ENCODE measurements at places on chromosomes 7 and 10. TPM values are rescaled to one million over a fixed set of nuclear protein-coding genes. Genes with fewer than 3 reads are reported as not detected.

ATG9B gene
- 7.5 TPM for total RNA-seq

GRCh38 chr7:53539558-53539957 is 504.1 kb downstream of the POM121L12 start:
- H3K27ac ChIP-seq: no peak overlapping the region
- H3K27me3 ChIP-seq: no peaks in the 10 kb centered on the region
- no peaks in the 10 kb centered on the region for H3K4me1 ChIP-seq
- H3K36me3 ChIP-seq: no peaks in the 10 kb centered on the region
- H3K4me3 ChIP-seq: no peak overlapping the region
- DNase-seq: no peak

DNA sequence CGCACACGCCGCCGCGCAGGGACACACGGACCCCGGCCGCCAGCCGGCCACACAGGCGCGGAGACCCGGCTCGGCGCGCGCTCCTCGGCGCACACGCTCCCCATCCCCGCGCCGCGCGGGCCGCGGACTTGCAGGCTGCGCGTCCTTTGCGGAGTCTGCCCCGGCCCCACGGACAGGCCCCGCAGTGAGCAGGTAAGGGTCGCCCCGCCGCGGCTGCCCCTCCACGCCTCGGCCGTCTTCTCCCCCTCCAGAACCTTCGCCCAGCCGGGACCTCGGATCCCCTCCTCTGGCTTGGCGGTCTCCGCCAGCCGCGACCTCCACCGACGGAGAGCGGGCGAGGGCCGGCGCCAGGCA is 356 bp downstream of the ADCYAP1R1 start:
- no peaks in the 10 kb centered on the region for H3K36me3 ChIP-seq
- H3K4me3 ChIP-seq: no peak overlapping the region
- H3K4me1 ChIP-seq: no peaks in the 10 kb centered on the region
- no peak for DNase-seq
- H3K27ac ChIP-seq: no peak overlapping the region
- peaks cover 36% of the 10 kb centered on the region for H3K27me3 ChIP-seq

GRCh38 chr10:130491011-130491692 is 355.0 kb downstream of the GLRX3 start:
- H3K4me1 ChIP-seq: no peaks in the 10 kb centered on the region
- no peak overlapping the region for H3K27ac ChIP-seq
- no peak for DNase-seq
- no peak overlapping the region for H3K4me3 ChIP-seq
- no peaks in the 10 kb centered on the region for H3K36me3 ChIP-seq

SPAM1 gene
- not detected for total RNA-seq

DNA sequence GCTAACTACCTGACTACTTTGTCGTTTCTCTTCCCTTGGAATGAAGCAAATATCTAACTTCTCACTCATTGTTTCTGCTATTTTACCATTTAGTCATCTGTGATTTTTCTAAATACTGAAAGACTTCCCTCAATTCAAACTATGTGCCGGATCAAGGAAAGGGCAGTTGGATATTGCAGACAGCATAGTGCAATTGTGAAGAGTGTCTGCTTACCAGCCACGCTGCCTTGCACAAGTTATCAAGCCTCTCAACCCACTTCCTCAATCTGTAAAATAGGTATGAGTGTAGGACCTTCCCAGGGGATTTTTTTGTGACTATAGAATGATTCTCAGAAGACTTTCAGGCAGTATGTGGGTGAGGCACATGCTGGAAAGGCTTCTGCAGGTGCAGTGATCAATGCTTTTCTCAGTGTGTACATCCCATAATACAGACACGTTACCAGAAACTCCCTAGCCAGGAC is 54.3 kb downstream of the EGFR start:
- peaks cover 15% of the 10 kb centered on the region for H3K4me1 ChIP-seq
- no peak overlapping the region for H3K27ac ChIP-seq
- peaks cover 16% of the 10 kb centered on the region for H3K27me3 ChIP-seq
- no peaks in the 10 kb centered on the region for H3K36me3 ChIP-seq
- H3K4me3 ChIP-seq: no peak overlapping the region

DNA sequence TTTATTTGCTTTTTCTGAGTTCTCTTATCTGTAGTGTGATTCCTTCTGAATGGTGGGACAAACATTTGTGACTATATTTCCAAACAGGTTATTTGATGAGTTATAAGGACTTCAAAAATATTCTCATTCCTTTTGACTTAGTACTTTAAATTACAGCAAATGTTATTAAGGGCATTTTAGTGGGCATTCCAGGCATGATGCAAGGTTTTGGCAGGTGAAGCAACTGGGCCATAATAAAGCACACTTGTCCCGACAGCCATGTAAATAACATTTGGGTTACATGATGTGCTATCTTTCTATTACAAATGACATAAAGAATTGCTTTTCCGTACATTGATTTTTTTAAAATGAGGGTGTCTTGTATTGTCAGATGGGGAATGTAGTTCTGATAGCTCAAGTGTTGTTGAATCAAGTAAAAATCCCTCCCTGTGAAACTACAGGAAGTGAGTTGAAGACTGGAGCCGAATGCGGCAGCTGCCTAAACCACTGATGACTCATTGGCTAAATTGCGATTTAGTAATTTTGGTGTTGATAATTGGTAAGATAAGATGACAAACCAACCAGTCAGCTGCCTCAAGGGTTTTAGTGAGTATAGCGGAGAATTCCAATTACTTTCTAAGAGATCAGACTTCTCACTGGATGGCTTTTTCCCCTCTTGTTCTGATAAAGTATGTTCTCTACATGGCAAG is 231.3 kb upstream of the NPY start:
- H3K4me3 ChIP-seq: no peak overlapping the region
- H3K4me1 ChIP-seq: no peaks in the 10 kb centered on the region
- H3K36me3 ChIP-seq: no peaks in the 10 kb centered on the region
- DNase-seq: no peak
- H3K27me3 ChIP-seq: peaks cover 26% of the 10 kb centered on the region

- no peak overlapping the region for H3K4me3 ChIP-seq
- no peaks in the 10 kb centered on the region for H3K4me1 ChIP-seq
- DNase-seq: no peak
- no peak overlapping the region for H3K27ac ChIP-seq
Measured at GRCh38 chr7:15424468-15424867, 137.3 kb downstream of the AGMO start.

DNA sequence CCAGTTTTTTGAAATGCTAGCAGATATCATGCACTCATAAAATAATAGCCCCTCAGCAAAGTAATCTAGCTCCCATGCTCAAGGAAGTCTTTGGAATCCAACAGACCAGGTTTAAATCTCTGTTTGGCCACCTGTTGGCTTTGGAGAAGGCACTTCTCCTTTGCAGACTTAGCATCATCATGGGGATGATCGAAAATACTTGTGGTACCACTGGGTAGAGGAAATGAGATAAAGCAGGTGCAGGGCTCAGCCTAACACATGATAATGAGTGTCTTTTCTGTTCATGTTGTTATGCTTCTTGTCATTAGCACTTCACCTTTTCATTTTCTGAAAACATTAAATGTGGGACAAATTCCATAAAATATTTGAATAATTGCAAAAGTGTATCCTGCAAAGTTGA is 67.4 kb downstream of the LRRC18 start:
- H3K27ac ChIP-seq: no peak overlapping the region
- H3K4me1 ChIP-seq: no peaks in the 10 kb centered on the region
- H3K4me3 ChIP-seq: no peak overlapping the region
- H3K36me3 ChIP-seq: no peaks in the 10 kb centered on the region

DNA sequence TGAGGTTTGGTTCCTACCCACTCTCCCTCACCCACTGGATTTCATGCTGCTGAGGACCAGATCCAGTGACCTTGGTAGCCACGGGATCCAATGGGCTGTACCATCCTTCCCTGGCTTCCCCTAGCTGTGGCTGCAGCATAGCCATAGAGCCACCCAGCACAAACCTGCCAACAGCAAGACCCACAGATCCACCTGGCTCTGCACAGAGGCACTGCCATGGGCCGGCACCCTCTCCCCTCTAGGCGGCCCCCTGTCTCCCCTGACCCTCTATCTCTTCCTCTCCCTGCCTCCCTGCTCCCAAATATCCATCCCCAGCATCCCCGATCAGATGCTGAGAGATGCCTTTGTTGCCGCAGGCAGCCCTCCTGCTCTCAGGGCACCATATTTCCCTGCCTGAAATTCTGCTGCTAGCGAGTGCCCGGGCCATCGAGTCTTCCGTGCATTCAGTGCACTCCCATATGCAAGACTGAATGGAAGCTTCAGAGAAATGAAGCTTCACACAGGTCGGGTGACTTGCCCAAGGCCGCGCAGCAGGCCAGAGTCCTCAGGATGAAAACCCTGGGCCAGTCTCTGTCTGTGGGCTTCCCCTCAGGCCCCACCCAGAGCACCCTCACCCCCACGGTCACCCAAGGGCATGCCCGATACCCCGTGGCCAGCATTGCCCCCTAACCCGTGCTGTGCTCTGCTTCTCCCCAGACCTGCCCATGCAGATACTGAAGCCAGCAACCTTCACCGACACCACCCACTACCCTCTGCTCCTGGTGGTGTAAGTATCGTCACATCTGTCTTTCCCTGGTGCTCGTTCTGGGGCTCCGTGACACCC is 130.8 kb downstream of the PAXIP1 start:
- H3K4me3 ChIP-seq: no peak overlapping the region
- H3K4me1 ChIP-seq: no peaks in the 10 kb centered on the region
- H3K27ac ChIP-seq: no peak overlapping the region
- no peak for DNase-seq
- no peaks in the 10 kb centered on the region for H3K36me3 ChIP-seq

DNA sequence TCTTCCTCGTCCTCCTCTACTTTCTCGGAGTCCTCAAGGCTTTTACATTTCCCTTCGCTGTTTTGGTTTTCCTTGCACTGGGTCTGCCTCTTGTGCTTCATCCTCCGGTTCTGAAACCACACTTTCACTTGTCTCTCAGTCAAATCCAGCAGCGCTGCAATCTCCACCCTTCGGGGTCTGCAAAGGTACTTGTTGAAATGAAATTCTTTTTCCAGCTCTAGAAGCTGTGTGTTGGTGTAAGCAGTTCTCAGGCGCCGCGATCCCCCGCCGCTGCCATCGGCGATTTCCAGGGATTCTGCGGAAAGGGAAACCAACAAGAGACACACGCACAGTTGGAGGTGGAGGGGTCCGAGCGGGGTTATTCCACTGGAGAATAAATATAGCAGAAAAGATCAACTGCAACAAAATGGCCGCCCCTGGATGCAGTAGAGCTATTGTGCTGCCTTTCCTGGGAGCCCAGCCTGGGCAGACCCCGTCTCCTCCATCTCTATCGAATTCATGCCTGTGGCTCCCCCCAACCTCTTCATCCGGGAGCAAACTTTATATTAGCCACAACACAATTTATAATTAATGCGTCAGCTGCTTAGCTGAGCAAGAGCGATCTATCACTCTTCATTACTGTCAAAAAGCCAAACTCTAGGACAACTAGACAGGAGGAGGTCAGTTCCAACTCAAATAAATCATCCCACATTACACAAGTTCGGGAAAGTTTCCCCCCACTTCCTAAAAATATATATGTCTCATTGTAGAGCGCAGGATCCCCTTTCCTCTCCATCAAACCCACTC is 1.1 kb downstream of the HOXA2 start:
- no peak overlapping the region for H3K4me3 ChIP-seq
- peaks cover 89% of the 10 kb centered on the region for H3K27me3 ChIP-seq
- peaks cover 10% of the 10 kb centered on the region for H3K36me3 ChIP-seq
- H3K4me1 ChIP-seq: peaks cover 13% of the 10 kb centered on the region
- no peak overlapping the region for H3K27ac ChIP-seq

DNA sequence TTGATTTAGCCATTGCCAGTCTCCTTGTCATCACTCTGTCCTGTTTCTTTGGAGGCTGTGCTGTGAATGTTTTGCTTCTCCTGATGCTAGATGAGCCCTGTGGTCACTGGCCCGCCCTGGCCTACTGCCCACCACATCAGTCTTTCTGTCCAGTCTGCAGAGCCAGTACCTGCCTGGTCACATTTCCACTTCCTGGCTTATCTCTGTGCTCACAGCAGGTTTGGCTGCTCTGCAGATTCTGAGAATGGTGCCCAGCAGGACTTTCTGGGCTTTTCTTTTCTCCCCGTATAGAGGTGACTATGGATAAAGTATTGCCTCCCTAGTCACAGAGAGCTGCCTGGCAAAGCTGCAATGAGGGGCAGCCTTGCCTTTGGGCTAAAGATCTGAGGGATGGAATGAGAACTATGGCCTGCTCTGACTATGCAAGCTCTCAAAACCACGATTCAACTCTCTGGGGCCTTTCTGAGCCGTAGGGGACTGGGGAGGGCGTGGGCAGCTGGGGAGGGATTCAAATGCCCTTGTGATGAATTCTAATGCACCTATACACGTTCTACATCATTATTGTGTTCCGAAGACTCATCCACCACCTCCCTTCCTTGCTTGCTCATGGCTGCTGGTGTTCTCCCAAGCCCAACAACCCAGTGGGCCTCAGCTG is 410.4 kb upstream of the NPVF start:
- no peak for DNase-seq
- no peaks in the 10 kb centered on the region for H3K36me3 ChIP-seq
- H3K27me3 ChIP-seq: no peaks in the 10 kb centered on the region
- H3K27ac ChIP-seq: no peak overlapping the region

- peak overlapping the region; percentile 99 for H3K27ac ChIP-seq
- H3K4me3 ChIP-seq: peak overlapping the region; percentile 97
- peaks cover 45% of the 10 kb centered on the region for H3K36me3 ChIP-seq
- H3K4me1 ChIP-seq: peaks cover 76% of the 10 kb centered on the region
Measured at GRCh38 chr10:62047228-62047892, 145.9 kb downstream of the ARID5B start.

DNA sequence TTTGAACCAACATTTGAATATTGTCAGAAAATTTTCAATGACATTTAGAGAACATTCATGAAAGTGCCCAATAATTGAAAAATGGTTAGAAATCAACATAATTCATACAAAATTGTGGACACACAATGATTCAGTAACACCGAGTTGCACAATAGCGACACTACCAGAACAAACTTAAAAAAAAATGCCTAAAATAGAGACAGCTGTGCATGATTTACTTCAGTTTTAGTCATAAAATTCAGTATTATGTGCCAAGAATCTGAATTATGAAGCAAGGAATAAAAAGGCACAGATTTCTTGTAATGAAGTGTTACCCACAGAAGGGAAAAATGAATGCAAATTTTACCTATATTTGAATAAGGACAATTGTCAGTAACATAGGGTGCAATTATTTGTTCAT is 396.0 kb downstream of the SEMA3D start:
- H3K27me3 ChIP-seq: no peaks in the 10 kb centered on the region
- H3K4me1 ChIP-seq: no peaks in the 10 kb centered on the region
- H3K4me3 ChIP-seq: no peak overlapping the region
- no peaks in the 10 kb centered on the region for H3K36me3 ChIP-seq
- no peak for DNase-seq
- H3K27ac ChIP-seq: no peak overlapping the region

- H3K4me3 ChIP-seq: no peak overlapping the region
- H3K27ac ChIP-seq: no peak overlapping the region
- H3K27me3 ChIP-seq: no peaks in the 10 kb centered on the region
- no peak for DNase-seq
- peaks cover 5% of the 10 kb centered on the region for H3K36me3 ChIP-seq
- H3K4me1 ChIP-seq: peaks cover 28% of the 10 kb centered on the region
Measured at GRCh38 chr10:117350909-117351308, 24.3 kb downstream of the PDZD8 start.
